CD4-positive, alpha-beta T cell treated with Interleukin-17A for 1 hour (primary cell): ENCODE measurements at places on chromosomes 1 and 21.
A peak's percentile ranks its signal among the peaks of the same experiment; 100 is the strongest.

DNA sequence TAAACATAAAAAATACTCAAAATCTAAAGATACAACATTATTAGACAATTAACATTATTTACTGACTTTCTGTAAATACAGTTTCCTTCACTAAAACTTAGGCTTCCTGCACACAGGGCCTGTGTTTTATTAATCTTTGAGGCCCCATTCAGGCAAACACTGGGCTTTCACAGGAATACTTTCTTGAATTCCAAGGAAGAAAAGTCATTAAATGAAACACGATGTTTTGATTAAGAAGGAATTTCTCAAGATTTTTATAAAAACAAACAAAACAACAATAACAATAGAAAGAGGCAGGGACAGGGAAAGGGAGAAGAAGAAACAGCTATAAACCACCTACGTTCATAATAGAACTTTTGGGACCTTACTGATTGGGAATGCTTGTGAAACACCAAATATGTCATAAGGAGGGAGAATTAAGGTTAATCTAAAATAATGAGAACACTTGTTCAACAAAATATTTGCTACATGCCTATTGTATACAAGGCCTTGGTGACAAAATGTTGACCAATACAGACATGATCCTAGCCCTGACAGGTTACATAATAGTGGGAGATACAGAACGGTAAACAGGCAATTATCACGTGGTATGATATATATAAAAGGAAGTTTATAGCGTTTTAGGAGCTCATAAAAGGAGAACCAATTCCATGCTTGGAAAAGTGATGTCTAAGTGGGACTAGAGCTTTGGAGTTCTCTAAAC lies 3.6 kb downstream of the DDAH1 start:
- DNase-seq: no peak

- DNase-seq: peak; percentile 85
Measured at GRCh38 chr1:179883745-179884138, 1.7 kb downstream of the TOR1AIP1 start.

GRCh38 chr1:63563745-63564144 lies 29.5 kb upstream of the PGM1 start:
- DNase-seq: no peak

DNA sequence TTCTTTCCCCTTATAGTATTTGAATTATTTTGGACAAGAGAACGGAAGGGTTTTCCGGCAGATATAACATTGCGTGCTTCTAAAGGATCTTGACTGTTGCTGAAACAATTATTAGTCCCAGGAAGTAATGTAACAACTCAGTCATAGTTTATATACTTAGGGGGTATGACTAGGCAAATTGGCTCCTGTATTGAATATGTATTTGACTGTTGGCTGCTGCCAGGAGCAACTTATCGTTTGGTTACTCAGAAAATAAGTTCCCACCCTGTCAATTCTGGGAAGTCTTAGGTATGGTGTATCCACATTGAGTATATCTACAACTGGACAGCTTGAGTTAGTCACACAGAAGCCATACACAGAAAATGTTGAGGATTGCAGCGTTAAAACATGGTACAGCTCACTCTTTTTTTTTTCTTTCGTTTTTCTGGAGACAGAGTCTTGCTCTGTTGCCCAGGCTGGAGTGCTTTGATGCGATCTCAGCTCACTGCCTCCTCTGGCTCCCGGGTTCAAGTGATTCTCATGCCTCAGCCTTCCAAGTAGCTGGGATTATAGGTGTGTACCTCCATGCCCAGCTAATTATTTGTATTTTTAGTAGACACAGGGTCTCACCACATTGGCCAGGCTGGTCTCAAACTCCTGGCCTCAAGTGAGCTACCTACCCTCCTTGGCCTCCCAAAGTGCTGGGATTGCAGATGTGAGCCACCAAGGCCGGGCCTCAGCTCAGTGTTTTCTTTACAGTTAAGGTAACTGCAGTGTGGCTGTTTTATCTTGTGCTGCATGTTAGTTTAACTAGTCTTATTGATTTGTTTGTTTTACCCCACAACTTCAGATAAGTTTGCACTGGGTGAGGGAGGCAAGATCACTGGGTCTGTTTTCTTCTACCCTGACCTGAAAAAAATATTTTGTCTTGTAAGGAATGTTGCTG lies 10.2 kb downstream of the SMAP2 start:
- DNase-seq: no peak

- no peak for DNase-seq
Measured at GRCh38 chr1:56077206-56077605, 502.2 kb downstream of the PLPP3 start.

DNA sequence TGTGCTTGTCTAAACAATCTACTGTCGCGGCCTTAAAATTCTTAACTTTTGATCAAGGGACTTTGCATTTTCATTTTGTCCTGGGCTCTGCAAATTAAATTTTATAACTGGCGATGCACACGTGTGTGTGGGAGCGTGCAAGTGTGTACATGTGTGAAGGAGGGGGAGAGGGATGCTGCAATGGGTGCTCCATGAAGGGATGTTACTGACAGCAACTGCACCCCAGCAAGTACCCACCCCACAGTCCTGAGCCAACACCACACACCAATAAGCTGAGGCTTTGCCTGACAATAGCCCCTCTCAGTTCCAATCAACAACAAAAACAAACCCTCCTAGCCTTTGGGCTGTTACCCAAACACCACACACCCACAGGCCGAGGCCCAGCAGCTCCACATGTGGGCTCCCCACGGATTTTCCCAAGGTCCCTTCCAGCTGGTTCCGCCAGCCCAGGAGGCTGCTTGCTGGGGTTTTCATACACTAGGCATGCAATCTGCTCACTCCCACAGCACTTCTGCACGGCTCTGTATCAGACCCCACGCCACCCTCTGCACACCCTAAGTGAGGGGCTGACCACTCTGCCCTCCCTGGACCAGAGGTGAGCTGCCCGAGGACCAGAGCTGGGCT lies 32.8 kb upstream of the IFFO2 start:
- DNase-seq: no peak

DNA sequence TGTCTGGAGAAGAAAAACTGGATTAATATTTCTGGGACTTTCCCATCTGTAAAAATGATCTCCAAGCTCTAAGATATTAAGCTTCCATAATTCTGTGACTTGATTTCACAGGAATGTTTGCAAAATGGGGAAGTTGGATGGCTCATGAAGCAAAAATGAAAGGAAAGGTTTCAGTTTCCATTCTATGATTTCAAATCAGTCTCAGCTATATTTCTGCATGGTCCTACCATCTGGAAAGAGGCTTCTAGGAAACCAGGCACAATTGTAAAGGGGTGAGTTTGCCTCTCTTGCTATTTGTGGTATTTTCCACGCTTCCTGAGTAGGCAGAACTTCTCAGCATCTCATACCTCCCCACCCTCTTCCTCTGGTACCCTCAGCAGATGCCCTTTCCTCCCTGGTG lies 22.4 kb upstream of the ACTN2 start:
- no peak for DNase-seq

- DNase-seq: no peak
Measured at GRCh38 chr1:46404482-46405196, 10.5 kb downstream of the FAAH start.

DNA sequence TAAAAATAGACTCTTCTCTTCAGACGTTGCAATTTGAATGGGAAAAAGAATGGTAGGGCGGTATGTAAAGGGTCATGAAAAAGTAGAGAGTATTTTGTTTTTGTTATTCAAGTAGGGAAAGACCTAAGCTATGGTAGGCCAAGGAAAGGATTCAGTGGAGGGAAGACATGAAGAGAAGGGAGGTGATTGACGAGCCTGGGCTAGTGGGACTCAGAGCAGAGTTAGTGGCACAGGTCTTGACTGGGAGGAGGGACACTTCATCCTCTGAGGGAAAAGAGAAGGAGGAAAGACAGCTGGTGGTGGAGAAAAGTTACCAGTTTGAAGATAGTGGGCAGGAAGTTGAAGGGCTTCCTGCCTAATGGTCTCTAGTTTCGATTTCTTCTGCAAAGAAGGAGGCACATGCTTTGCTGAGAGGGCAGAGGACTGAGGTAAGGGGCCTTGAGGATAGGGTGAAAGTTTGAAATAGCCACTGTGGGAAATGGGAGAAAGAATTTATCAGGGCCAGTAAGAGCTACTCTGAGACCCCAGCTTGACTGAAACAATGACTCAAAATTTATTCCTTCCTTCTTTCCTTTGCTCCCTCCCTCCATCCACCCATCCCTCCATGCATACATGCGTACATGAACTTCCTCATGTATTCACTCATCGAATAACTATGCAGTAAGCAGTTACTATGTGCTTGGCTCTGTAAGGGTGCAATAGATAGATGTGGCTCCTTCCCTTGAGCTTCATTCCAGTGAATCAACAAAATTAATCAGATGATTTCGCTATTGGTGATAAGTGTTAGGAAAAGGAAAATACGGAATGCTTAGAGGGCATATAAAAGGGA lies 4.2 kb downstream of the CD48 start:
- peak; percentile 62 for DNase-seq

DNA sequence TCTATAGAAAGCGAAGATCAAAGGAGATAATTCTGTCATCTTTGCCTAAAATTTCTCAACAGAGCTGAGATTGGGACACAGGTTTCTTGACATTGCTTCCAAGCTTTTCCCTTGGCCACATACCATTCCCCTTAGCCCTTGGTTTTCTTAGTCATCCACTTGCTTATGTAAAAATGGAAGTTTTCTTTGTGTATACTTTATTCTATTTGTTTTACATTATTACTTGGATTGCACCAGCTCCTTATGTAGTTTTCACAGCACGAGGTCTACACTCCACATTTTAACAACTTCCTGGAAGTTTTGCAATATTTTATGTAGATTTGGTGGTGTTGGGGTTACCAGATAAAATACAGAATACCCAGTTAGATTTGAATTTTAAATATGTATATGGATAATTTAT lies 129.8 kb downstream of the PLA2G4A start:
- no peak for DNase-seq

DNA sequence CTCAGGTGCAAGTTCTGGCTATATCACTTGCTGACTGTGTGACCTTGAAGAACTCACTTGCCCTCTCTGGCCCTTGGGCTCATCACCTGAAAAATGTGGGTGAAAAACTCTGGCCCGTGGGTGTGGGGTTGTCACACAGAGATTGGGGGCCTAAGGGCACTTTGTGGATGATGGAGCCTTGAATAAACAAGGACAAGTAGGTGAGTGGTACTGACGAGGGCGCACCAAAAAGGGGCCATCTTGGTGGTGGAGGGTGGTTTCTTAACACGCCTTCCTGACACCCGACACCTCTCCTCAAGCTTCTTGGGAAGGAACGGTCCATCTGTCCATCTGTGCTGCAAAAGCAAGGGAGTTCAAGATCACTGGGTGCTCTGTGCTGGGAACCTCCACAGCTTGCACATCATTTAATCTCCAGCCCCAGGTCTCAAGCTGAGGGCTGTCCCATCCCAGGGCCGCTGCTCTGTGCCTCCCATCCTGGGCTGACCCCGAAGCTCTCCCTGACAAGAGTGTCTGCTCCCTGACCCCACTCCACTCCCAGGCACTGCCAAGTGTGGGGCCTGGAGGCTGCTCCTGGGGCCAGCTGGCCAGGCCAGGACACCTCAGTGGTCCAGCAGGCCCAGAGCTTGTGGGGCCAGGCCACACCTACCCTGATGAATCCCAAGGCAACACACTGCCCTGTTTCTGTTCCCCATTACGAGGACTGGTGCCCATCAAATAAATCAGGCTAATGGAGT lies 97.3 kb downstream of the GLIS1 start:
- DNase-seq: no peak

- no peak for DNase-seq
Measured at GRCh38 chr21:29219165-29219770, 79.5 kb upstream of the BACH1 start.

DNA sequence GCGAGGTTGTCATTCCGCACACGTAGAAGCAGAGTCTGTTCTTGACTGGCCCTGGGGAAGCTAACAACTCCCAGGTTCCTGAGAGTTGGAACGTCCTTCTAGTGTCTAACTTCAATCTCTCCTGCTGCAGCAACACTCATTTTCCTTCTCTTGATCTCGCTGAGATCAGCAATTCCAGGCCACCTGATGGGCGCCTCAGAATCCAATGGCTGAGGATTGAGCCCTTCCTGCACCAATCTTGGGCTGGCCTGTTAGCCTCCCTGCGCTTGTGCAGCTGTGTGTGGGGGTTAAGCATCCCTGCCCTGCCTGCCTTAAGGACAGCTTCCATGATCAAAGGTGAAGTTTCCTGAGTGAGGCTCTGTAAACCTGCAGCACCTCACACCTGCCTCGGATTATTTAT lies 87.9 kb downstream of the SYT2 start:
- DNase-seq: no peak
